Dorsolateral prefrontal cortex (tissue), 122 donors: ENCODE measurements at places on chromosomes 3 and 15.

- DNase-seq, result no peak
Observed at GRCh38 chr3:174170248-174170647, 688.9 kb upstream of the NAALADL2 start.

DNA sequence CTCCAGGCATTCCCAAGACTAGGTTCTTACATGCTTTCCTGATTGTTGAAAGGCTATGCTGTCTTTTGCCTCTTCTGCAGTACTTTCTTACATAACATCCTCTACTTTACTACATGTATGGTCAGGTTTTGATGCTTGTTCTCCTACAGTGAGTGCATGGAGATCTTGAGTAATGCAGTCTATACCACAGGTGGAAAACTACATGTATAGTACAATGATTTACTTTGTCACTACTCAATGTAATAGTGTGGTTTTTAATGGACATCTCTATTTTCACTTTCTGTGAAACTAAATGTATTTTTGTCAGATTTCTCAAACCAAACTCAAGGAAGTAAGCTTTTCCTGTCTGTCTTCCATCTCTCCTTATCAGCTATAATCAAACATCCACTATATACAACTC, 657.0 kb downstream of the TUSC7 start:
- no peak for DNase-seq

DNA sequence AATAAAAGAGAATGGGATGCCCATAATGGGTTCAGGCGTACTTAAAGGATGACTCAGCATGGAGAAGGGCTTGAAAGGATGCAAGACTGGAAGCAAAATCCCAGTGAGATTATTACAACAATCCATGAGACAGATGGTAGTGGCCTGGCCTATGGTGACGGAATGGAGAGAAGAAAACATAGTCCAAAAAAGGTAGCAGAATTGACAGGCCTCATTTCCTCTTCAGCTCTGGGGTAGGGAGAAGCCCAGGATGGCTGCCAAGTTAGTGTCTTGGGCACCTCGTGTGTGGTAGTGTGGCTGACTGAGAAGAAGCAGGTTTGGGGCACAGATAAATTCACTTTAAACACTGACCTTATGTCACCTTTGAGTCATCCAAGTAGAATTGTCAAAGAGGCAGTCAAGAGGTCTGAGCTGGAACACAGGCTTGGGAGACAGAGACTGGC, 18.1 kb downstream of the MB21D2 start:
- DNase-seq, result no peak

- no peak for DNase-seq
Observed at GRCh38 chr15:74824976-74825375, 1.5 kb upstream of the CPLX3 start.

DNA sequence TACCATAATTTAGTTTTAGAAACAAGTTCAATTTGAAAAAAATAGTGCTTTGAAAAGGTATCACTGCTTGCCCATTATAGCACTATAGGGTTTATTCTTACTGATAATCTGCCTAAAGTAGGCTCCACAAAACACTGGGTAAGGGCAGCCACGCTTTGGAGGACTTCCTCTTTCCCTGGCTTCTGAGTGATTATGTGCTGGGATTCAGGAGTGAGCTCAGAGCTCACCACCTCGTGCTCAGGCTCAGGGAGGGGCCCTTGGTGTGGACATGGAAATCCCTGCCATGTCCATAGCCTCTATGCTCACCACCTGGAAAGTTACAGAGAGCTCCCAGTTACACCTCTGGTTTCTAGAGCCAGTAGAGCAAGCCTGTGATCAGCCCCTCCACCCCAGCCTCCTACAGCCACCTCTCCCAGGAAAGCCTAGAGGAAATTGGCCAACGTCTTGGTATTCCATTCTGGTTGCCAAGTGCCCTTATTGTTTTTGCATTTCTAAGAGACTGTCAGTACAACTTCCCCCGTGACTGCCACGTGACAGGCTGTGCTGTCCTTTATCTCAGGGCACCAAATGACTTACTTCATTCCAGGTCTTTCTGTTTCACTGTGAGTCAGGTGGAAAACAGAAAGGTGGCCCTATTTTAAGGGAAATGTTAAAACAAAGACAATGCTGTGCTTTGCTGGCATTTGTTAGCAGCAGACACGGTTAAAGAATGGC, 316.0 kb downstream of the RORA start:
- DNase-seq, result no peak

- no peak for DNase-seq
Observed at GRCh38 chr15:54482251-54482650, 504.0 kb downstream of the UNC13C start.
